ENCODE measurements at places on chromosomes 3 and 15.

GRCh38 chr3:18752273-18752934, 327.3 kb upstream of the SATB1 start:
- no peak for DNase-seq

DNA sequence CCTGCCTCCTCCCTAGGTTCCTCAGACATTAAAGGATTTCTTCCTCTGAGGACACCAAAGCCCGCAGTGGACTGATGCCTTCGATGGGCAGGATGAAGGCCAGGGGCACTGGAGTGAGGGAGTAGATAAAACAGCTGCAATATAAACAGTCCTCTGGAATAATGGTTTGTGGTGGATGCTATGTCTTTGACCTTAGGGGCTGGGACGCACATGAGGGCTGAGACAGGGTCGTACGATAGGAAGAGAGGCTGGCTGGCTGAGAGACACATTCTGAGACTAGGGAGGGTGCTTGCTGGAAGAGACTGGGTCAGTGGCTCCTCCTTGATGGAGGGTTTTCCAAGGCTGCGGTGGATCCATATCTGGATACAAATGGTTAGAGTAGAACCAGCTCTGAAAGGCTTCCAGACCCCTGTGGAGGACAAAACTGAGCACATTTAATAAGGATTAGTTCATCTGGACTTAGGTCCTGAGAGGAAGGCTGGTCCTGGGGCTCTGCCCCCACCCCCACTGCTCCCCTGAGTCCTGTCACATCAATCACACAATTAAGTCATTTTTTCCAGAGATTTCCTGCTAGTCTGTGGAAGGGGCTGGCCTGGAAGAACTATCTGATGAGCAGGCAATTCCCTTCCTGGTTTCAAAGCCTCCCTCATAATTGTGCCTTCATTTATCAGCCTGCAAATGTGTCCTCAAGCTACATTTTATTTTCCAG, 15.8 kb downstream of the TBC1D21 start:
- no peak for DNase-seq

- no peak for DNase-seq
Observed at GRCh38 chr3:14397531-14397930, 4.9 kb upstream of the SLC6A6 start.

DNA sequence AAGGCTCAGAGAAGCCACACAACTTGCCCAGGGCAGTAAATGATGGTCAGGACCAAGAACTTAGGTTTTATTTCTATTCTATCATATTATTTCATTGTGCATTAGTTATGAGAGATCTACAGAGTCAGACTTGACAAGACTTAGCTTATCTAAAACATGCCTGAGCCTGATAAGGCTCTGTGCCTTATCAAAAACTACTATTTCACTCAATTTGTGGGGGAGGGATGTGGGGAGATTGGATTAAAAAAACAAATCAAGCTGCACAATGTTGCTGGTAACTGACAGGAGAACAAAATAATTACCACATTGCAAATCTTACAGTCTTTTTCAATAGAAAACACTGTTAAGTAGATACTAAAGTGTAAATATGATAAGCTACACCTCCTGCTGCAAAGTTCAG, 16.0 kb downstream of the HACD2 start:
- DNase-seq: no peak

GRCh38 chr15:84982301-84982920, 755 bp downstream of the PDE8A start:
- peak; percentile 10 for DNase-seq

DNA sequence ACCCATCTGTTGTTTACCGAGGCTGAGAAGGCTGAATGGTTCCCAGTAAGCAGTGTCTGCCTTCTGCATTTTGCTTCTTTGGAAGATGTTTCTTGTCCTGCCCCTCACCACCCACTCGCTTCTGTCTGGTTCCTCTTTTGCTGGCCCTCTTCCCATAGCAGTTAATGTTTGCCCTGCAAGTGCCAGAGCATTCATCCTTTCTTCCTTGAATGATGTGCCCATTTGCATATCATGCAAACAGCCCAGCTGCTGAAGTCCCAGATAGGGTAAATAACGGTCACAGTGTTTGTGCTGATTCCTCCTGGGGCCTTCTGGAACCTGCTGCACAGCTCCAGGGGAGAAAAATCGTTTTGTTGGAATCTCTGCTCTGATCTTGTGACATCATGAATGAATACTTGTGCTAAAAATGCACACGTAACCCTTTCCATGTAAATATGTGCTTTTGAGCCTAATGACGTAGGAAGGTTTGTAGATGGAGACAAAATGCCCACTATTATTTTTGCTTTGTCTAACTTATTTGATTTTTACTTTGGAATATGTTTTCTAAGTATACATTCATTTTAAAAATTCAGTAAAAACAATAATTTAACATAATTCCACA, 381.0 kb downstream of the SOX2 start:
- no peak for DNase-seq

- no peak for DNase-seq
Observed at GRCh38 chr3:44529927-44530326, 25.1 kb upstream of the ZKSCAN7 start.

All from stimulated activated CD4-positive, alpha-beta T cell treated with anti-CD3 and anti-CD28 coated beads, Interleukin-2, amount 100 ng/mL, for 4 hours (primary cell).